ENCODE measurements at places on chromosomes 5 and 9.

- no peak for DNase-seq
Observed at GRCh38 chr9:98288881-98289280, 33.4 kb upstream of the TBC1D2 start.

DNA sequence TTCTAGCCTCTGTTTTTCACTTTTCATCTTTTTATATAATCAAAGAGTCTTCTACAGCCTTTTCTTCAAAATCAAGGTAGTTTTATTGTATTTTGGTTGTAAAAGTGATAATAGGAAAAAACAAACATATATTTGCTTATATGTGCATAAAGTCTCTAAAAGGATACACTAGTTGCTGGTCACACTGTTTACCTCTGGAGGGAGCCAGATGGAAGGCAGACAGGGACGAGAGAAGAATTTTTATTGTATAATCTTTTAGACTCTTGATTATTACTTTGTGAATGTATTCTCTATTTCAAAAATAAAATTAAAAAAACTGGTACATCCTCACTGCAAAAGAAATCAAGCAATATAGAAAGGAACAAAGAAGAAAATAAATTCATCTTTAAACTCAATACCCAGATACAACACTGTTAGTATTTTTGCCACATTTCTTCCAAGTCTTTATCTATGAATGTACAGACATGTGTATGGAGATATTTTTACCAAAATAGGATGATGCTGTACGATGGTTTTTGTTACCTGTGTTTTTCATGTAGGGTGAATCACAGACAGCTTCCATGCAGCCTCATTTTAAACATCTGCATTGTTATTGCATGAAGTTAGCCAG lies 6.1 kb upstream of the RNF183 start:
- no peak for DNase-seq

- no peak for DNase-seq
Observed at GRCh38 chr5:148499452-148499851, 115.7 kb downstream of the FBXO38 start.

GRCh38 chr9:95433096-95433819 lies 83.5 kb downstream of the PTCH1 start:
- DNase-seq = no peak

Measured in activated CD4-positive, alpha-beta T cell treated with anti-CD3 and anti-CD28 coated beads, Interleukin-2, amount 50 U/mL, for 24 hours (primary cell).